ENCODE measurements at places on chromosomes 7 and 10.

DNA sequence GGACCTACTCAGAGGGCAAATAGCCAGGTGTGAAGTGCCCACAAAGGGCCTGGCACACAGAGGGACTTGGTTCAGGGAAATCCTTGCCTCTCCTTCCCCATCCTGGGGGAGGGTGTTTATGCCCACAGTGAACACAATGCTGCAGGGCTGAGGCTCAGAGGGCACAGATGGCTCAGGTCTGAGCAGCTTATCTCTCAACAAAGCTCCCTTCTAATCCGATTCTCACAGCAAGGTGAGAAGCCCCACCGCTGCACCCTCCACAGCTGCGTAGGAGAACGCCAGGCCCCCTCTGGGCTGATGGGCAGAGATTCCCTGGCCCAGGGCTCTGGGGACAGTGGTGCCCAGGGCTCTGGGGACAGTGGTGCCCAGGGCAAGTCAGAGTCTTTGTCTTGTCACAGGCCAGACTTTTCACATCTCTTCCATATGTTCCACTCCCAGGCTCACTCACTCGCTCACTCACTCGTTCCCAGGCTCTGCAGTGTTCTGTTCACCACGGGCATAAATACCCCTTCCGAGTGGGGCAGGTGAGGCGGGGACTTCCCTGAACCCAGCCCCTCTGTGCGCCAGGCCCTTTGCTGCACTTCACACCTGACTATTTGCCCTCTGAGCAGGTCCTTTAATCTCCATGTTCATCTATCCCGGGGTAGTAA lies 8.7 kb upstream of the CDHR1 start:
- no peak for DNase-seq

DNA sequence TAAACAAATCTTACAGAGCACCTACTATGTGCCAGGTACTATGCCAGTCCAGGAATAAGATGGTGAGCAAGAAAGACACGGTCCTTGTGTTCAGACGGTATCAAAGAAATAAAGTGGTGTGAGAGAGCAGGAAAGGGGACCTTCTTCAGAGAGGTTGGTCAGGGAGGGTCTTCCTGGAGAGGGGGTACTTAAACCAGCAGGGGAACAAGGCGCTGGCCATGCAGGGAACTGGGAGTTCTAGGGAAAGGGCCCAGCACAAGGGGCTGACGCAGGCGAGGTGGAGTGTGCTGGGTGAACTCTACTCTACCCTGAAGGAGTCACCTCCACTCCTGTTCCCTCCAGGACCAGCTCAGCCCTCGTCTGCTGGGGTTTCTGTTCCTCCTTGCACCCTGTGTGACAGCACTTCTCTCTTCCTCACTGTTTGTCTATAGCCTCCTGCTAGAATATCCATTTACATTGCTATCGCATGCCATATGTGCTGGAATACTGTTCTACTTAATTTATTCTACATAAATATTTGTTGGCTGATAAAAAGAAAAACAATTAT lies 73.5 kb downstream of the AOAH start:
- no peak for DNase-seq

GRCh38 chr10:37747081-37747480 lies 110.3 kb downstream of the ZNF248 start:
- no peak for DNase-seq

DNA sequence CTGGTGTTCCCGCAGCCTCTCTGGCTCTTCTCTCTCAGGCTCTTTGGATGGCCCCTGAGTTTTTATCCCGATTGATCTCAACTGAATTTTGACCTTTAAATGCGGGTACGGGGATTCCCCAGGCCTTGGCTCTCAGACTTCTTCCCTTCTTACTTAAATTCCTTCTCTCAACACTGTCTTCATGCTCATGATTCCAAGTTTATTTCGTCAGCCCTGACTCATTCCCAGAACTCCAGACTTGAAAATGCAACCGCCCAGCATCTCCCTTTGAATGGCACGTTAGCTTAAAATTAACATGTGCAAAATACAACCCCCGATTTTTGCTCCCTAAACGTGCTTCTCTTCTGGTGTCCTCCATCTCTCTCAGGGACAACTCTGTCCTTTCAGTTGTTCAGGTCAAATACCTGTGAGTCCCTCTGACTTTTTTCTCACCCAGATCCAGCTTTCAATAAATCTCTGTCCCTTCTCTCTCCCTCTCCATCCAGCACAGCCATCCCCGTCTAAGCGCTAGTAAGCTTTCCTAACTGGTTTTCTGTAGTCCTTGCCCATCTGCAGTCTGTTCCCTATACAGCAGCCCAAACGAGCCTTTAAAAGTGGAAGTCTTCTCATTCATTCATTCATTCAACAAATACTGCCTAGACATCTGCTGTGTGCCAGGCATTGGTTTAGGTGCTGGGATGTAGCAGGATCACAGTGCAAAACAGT lies 7.1 kb downstream of the HECW1 start:
- DNase-seq = no peak

DNA sequence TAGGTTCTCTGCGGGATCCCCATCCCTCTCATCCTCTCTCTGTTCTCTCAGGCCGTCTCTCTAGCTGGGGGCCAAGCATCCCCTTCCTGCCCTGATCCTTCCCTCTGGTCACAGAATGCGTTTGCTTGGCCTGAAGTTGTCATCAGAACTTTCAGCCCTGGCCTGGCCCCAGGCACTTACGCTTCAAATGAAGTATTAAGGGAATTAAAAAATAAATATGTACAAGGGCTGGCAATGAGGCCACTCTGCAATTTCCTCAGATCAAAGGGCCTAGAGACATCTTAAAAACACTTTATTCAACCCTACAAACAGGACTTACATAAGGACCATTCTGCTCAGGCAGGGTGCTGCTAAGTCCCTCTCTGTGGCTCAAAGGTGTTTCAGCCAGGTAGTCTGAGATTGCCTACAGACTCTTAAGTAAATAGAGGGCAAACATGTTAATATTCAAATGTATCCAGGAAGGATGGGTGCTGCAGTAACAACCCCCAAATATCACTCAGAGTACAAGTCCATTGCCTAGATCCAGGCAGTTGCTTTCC lies 16.0 kb downstream of the SFTPD start:
- no peak for DNase-seq

- DNase-seq = no peak
Observed at GRCh38 chr10:110918269-110918642, 724 bp downstream of the BBIP1 start.

DNA sequence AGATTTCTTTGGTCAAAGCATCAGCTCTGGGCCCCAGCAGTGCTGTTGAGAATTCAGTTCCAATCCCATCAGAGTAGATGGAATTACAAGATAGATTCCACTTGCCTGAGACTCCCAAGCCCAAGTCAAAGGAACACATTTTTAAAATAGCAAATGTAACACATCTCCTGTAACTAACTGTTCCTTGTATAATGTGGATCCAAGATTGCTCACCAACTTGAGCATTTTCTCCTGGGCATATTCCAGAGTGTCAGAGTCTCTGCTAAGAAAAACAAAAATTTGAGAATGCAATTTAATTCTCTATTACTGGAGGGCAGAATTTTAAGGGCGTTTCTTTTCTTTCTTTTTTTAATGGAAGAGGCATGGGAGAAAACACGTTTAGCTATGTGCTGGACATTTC lies 136.7 kb downstream of the NEBL start:
- no peak for DNase-seq

- no peak for DNase-seq
Observed at GRCh38 chr10:116038259-116038658, 234.7 kb downstream of the GFRA1 start.

DNA sequence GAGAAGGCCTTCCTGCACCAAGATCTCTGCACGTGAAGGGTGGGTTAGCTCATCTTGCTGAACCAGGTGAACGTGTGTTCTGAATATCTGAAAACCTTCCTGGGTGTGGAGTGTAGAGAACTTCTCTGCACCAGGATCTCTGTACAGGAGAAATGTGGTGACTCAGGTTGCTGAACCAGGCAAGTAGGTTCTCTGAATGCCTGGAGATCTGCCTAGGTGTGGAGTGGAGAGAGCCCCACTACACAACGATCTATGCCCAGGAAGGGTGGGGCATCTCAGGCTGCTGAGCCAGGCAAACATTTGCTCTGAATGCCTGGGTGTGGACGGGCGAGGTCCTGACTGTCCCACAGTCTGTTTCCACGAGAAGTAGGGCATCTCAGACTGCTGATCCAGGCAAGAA lies 1002.3 kb upstream of the KCND2 start:
- no peak for DNase-seq

- DNase-seq = no peak
Observed at GRCh38 chr10:23417254-23417653, 21.6 kb upstream of the OTUD1 start.

- DNase-seq = no peak
Observed at GRCh38 chr10:50385624-50386023, 134.3 kb upstream of the ASAH2 start.

GRCh38 chr7:49767719-49768118 lies 5.7 kb upstream of the VWC2 start:
- DNase-seq = no peak

DNA sequence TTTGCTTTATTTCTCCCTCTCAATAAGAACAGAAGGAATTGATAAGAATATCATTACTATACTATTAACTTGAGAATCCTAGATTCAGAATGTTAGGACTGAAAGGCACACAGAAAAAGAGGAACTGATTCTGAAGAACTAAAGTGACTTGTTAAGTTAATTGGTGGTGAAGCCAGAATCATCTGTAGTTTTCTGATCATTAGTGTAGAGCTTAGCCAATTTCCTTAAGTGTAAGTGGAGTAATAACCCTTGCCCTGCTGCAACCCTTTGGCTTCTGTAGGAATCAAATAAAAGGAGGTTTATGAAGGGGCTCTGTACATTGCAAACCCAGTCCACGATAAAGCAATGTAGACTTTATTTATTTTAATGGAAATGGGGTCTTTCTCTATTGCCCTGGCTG lies 1186.0 kb downstream of the SORCS3 start:
- no peak for DNase-seq

- no peak for DNase-seq
Observed at GRCh38 chr10:59950105-59950504, 43.7 kb upstream of the CCDC6 start.

Measured in activated CD8-positive, alpha-beta memory T cell treated with anti-CD3 and anti-CD28 coated beads for 48 hours (primary cell).